Thyroid gland (tissue), 4 donors: ENCODE measurements at places on chromosomes 6 and 20. TPM values are rescaled to one million over a fixed set of nuclear protein-coding genes. Genes with fewer than 3 reads are reported as not detected.

Gene DNAH8
- total RNA-seq = 0.04 TPM

Gene POPDC3
- not detected for total RNA-seq

Gene TP53TG5
- total RNA-seq = not detected

GRCh38 chr6:154605882-154606370, 95.4 kb upstream of the CNKSR3 start:
- no peak for DNase-seq

- DNase-seq = no peak
Observed at GRCh38 chr6:146620655-146621054, 21.9 kb downstream of the ADGB start.

GRCh38 chr20:51496964-51497363, 45.6 kb downstream of the NFATC2 start:
- no peak for DNase-seq

DNA sequence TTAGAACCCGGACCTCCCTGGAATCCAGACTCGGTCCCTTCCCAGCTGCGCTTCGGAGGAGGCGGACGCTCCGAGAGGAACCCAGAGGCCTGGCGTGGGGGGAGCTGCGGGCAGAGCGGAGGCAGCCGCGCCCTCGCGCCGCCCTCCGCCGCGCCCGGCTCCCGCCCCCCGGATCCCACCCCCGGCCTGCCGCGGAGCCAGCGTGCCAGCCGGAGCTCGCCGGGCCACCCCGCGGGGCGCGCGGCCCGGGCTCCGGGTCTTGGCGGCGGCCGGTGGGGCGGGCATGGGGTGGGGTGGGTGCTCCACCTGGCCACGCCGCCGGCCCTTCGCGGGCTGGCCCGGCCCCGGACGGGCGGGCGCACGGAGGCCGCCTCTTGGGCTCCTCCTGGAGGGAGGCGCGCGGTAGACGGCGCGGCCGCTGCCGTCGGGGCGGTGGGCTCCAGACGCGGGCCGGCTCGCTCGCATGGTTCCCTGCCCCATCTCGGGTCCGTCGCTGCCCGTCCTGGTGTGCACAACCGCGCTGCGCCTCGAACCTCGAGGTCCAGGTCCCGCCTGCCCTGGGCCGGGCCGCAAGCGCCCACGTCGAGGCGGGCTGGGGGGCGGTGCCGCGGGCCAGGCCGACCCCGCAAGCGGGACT, 592 bp upstream of the CDYL start:
- peak; percentile 83 for DNase-seq

DNA sequence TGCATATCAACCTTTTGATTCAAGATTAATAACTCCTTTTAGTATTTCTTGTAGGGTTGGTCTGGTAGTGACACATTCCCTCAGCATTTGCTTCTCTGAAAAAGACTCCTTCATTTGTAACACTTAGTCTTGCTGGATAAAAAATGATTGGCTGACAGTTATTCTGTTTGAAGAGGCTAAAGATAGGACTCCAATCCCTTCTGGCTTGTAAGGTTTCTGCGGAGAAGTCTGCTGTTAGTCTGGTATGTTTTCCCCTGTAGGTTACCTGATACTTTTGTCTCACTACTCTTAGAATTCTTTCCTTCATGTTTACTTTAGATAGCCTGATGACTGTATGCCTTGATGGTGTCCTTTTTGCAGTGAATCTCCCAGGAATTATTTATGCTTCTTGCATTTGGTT, 96.0 kb downstream of the CARMIL1 start:
- DNase-seq = no peak

- DNase-seq = no peak
Observed at GRCh38 chr6:107329063-107329860, 130.1 kb downstream of the PDSS2 start.

DNA sequence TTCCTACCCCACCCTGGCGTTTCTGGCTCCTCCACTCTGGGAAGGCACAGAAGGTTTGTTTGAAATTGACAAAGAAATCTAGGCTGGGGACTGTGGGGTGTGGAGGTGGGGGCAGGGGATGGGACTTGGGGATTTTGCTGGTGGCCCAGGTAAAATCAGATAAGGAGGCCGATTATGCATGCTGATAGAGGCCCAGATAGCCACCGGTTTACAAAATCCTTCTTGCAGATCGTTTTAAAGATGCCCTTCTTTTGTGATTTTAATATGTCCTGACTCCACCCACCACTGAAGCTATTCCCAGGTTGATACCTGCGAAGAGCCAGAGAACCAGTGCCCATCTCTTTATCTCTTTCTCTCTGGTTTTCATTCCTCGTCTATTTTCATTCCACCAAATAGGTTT, 104.9 kb downstream of the TFAP2C start:
- no peak for DNase-seq
